ENCODE measurements at places on chromosomes 12 and 14. TPM values are rescaled to one million over a fixed set of nuclear protein-coding genes. Genes with fewer than 3 reads are reported as not detected.

DNA sequence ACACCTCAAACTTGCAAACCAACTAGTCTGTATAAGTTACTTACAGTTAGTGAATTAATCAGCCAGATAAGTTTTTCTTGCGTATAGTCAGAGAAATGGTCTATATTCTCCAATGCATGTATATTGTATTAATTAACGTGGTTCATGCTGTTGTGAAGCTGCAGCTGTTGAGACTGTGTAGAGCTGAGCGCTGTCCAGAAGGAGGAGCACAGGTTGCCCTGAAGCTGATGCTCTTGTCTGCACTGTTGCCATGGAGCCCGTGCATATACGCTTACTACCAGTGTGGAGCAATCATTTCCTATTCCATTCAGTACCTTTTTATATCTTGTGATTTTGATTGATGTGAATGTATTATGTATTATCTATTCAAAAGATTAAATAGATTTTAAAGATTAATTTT, 74.3 kb upstream of the ARID2 start:
- no peak overlapping the region for H3K27ac ChIP-seq
- H3K4me3 ChIP-seq, result no peak overlapping the region
- H3K36me3 ChIP-seq, result no peaks in the 10 kb centered on the region
- H3K4me1 ChIP-seq, result no peaks in the 10 kb centered on the region
- no peaks in the 10 kb centered on the region for H3K27me3 ChIP-seq

DNA sequence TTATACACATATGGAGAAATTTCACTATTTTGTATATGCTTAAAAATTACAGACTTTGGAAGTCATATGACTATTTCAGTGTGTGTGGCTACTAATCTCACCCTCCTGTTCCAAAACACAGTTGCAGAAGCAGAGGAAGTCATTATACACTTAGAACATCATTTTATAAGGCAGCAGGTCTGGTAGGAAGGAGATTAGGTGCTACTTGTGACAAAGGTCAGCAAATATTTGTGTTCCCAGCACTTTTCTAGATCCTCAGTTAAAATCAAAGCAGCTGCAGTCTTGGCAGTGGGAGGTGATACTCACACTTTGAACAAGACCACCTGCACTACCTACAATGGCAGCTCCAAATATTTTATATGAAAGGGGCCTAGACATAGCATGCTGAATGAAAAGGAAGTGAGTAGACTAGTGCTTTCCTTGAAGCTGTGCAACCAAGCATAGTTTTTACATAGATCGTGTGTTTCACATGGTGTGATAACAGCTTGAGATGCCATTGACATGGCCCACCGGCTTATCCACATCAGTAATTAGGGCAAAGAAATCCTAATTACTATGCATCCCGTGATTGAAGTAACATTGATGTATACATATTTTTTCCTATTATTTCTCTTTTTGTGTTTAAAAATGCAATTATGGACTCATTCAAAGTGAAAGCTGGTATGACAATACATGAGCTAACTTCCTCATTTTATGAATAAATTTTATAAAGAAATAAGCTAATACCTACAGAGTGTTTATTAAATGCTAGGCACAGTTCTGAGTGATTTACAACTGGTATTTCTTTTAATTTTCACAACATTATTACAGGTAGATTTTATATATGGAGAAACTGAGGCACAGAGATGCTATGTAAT, 5.3 kb downstream of the GYS2 start:
- no peaks in the 10 kb centered on the region for H3K4me1 ChIP-seq
- no peak overlapping the region for H3K27ac ChIP-seq
- no peak overlapping the region for H3K4me3 ChIP-seq
- H3K27me3 ChIP-seq, result no peaks in the 10 kb centered on the region
- no peaks in the 10 kb centered on the region for H3K36me3 ChIP-seq

DNA sequence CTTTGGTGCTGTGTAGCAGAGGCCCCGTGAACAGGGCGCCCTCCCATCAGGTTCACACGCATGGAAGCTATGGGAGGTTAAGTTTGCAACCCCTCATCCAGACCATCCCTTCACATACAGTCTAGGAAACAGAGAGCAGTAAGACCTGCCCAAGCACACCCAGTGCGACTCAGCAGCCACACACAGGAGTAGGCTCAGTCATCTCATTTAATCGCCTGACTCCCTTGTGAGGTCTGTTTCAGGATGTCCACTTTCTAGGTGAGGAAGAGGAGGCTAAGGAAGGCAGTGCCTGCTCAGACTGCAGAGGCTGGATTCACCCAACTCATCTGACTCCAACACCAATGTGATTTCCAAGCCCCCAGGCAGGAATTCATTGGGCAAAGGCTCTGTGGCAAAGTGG, 11.9 kb downstream of the BDKRB1 start:
- H3K4me1 ChIP-seq, result no peaks in the 10 kb centered on the region
- H3K27ac ChIP-seq, result no peak overlapping the region
- no peaks in the 10 kb centered on the region for H3K27me3 ChIP-seq
- no peaks in the 10 kb centered on the region for H3K36me3 ChIP-seq
- no peak overlapping the region for H3K4me3 ChIP-seq

Gene LMNTD1
- total RNA-seq, result not detected

Gene ZNF140
- total RNA-seq, result 6.6 TPM

Gene PAPLN
- 0.14 TPM for total RNA-seq

Gene RAB2B
- 23.9 TPM for total RNA-seq

Gene TAS2R50
- 0.67 TPM for total RNA-seq

DNA sequence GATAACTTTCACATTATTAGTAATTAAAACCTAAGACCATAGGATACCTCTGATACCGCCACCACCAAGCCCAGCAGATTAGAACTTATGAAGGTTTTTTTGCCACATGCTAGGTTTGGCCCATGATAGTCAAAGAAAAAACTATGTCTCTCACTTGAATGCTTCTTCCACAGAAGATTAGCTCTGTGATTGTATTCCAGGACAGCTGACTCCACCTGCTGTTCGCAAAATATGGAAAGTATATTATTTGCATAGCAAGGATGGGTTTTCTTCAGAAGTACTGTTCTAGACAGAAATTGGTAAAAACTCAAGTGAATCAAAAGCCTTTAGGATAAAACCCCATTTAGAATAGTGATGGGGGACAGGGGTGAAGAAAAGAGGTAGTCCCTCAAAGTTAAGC, 42.2 kb downstream of the PPFIBP1 start:
- no peak overlapping the region for H3K27ac ChIP-seq
- H3K36me3 ChIP-seq, result no peaks in the 10 kb centered on the region
- no peak for DNase-seq
- no peaks in the 10 kb centered on the region for H3K27me3 ChIP-seq
- H3K4me3 ChIP-seq, result no peak overlapping the region

Gene ITGB7
- total RNA-seq, result 166 TPM

- H3K27ac ChIP-seq, result peak overlapping the region; percentile 50
- H3K4me3 ChIP-seq, result peak overlapping the region; percentile 87
- H3K27me3 ChIP-seq, result no peaks in the 10 kb centered on the region
- DNase-seq, result no peak
- H3K36me3 ChIP-seq, result peaks cover 31% of the 10 kb centered on the region
Observed at GRCh38 chr12:64611341-64612284, 1.3 kb downstream of the RASSF3 start.

DNA sequence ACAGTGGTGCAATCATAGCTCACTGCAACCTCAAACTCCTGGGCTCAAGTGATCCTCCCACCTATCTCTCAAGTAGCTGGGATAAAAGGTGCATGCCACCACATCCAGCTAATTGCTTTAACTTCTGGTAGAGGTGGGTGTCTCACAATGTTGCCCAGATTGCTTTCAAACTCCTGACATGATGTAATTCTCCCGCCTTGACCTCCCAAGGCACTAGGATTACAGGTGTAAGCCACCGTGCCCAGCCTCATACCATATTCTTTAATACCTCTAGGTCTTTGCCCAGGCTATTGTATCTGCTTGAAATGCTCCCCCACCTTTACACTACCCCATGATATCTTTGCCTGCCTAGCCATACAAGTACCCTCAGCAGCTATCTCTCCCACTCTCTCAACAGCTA, 11.3 kb downstream of the R3HDM2 start:
- DNase-seq, result no peak
- H3K27ac ChIP-seq, result no peak overlapping the region
- peaks cover 17% of the 10 kb centered on the region for H3K36me3 ChIP-seq
- peaks cover 3% of the 10 kb centered on the region for H3K4me1 ChIP-seq
- H3K27me3 ChIP-seq, result no peaks in the 10 kb centered on the region
- H3K4me3 ChIP-seq, result no peak overlapping the region

DNA sequence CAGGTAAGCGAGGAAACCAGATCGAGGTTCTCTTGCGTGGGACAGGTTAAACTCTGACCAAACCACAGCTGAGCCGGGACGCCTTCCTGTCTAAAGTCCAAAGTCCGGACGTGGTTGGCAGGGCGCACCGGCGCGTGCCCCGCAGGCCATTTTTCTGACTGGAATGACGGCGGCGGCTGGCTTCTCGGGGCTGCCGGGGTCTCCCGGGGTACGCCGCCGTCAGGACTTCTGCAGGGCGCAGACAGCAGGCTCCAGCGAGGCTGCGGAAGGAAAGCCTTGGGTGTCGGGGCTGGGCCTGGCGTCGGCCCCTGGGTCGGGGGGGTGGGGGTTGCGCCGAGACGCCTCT, 32.8 kb downstream of the MIA2 start:
- peak overlapping the region; percentile 96 for H3K27ac ChIP-seq
- no peaks in the 10 kb centered on the region for H3K27me3 ChIP-seq
- no peaks in the 10 kb centered on the region for H3K36me3 ChIP-seq
- H3K4me1 ChIP-seq, result peaks cover 28% of the 10 kb centered on the region
- peak overlapping the region; percentile 99 for H3K4me3 ChIP-seq

DNA sequence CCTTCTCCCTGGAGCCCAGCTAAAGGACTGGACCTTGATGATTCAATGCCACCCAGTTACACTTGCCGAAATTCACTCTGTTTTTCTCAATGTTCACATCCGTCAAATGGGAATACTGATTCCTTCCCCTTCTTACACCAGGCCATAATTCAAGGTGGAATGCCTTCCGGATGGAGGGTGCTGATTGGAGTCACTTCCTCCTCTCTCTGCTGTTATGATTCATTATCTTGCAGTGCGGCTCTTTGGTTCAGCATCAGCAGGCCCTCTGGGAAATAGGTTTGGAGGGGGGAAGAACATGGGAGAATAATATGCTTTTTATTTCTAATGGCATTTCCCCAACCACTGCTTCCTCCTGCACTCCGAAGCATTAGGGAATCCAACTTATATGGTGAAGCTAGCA, 390.6 kb upstream of the TBX3 start:
- H3K4me3 ChIP-seq, result no peak overlapping the region
- no peaks in the 10 kb centered on the region for H3K36me3 ChIP-seq
- no peak for DNase-seq
- H3K4me1 ChIP-seq, result no peaks in the 10 kb centered on the region

Gene MON2
- total RNA-seq, result 52.6 TPM

DNA sequence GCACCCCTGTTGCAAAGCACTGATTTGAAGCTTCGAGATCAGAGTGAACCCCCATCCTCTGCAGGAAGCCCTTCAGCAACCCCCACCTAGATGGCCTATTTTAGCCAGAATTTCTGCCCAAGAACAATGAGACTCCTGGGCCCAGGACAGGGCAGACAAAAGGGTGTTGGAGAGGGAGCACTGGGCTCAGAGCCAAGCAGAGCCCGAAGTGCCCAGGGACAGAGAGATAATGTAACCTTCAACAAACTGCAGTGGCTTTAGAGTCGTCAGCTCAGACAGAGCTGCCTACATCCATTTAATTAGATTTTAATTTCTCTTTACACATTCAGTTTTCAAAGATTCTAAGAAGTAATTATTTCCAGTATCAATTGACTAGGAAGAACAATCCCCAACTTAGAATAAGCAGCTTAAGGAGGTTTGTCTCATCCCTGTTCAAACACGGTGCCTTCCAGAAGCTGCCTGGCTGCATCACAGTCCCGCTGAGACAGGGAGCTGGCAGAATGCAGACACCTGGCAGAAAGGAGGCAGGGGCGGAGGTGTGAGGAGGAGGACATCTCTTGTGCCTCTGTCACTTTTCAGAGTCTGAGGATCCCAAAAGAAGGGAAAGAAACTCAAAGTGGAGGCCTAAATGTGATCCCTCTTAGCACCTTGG, 504.9 kb upstream of the CCDC196 start:
- no peaks in the 10 kb centered on the region for H3K27me3 ChIP-seq
- no peak overlapping the region for H3K4me3 ChIP-seq
- no peaks in the 10 kb centered on the region for H3K4me1 ChIP-seq
- no peak for DNase-seq

GRCh38 chr12:112464605-112465004, 45.9 kb downstream of the PTPN11 start:
- no peak overlapping the region for H3K4me3 ChIP-seq
- H3K4me1 ChIP-seq, result no peaks in the 10 kb centered on the region
- H3K36me3 ChIP-seq, result peaks cover 23% of the 10 kb centered on the region
- no peaks in the 10 kb centered on the region for H3K27me3 ChIP-seq
- DNase-seq, result no peak
- no peak overlapping the region for H3K27ac ChIP-seq

Gene KRT83
- not detected for total RNA-seq

GRCh38 chr12:120367924-120368788, 808 bp downstream of the MSI1 start:
- H3K4me3 ChIP-seq, result no peak overlapping the region
- peaks cover 44% of the 10 kb centered on the region for H3K27me3 ChIP-seq
- no peaks in the 10 kb centered on the region for H3K36me3 ChIP-seq
- no peak for DNase-seq

GRCh38 chr12:54159140-54159539, 29.6 kb downstream of the SMUG1 start:
- no peak overlapping the region for H3K4me3 ChIP-seq
- H3K4me1 ChIP-seq, result no peaks in the 10 kb centered on the region
- DNase-seq, result no peak
- no peak overlapping the region for H3K27ac ChIP-seq

- H3K4me3 ChIP-seq, result no peak overlapping the region
- no peaks in the 10 kb centered on the region for H3K27me3 ChIP-seq
- no peak overlapping the region for H3K27ac ChIP-seq
Observed at GRCh38 chr12:27537855-27538675, 14.1 kb downstream of the PPFIBP1 start.

DNA sequence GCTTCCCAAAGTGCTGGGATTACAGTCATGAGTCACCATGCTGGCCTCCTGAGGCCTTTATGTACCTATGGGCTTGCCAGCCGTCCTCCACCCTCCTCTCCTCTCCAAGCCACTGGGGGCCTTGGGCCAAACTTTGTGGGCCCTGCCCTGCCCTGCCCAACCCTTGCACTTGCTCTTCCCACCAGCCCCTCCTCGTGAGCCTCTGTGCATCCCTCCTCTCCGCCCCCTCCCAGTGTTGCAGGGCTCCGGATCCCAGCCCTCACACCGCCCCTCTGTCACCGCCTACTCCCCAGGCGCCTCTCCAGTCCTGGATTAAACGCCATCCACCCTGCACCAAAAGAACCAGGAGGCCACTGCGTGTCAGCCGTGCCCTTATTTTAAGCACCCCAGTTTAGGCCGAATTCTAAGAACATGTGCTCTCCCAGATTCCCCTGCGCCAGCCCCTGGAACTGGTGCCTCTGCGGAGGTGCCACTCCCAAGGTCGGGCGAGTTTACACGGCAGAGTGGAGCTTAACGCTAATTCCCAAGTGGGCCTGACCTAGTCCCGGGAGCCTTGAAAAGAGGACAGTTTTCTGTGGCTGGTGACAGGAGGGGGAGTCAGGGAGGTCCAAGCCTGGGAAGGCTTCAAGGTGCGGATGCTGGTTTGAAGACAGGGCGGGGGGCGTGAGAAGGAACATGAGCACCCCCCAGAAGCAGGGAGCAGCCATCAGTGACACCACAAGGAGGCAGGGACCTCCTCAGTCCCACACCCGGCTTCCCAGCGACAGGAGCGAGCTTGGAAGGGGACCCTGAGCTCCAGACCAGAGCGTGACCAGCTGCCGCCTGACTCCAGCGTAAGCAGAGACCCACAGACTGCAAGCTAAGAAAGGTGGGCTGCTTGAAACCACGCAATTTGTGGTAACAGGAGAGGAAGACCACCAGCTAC, 21.2 kb upstream of the CDCA4 start:
- no peaks in the 10 kb centered on the region for H3K27me3 ChIP-seq
- no peak overlapping the region for H3K27ac ChIP-seq
- no peak for DNase-seq
- H3K4me3 ChIP-seq, result no peak overlapping the region
- peaks cover 10% of the 10 kb centered on the region for H3K4me1 ChIP-seq

Gene OTOGL
- not detected for total RNA-seq

Gene PTGER2
- total RNA-seq, result 4.3 TPM
